AG20443 (cell line): ENCODE measurements at places on chromosomes 12 and 14.
A peak's percentile ranks its signal among the peaks of the same experiment; 100 is the strongest.

- no peak for DNase-seq
Measured at GRCh38 chr12:110176745-110177144, 52.6 kb downstream of the IFT81 start.

DNA sequence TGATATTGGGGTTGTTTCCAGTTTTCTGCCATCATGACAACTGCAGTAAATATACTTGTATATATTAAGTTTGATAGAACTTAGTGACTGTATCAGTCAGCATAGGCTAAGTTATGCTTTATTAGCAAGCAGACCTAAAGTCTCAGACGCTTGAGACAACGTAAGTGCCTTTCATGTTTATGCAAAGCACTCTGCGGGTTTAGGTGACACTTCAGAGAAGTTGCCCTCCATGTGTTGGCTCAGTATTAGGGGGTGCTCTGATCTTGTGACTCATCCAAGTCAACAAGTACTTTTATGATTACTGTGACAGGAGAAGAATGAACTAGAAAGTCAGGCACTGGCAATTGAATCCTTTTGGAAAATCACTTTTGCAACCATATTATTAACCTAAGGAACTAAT is 13.3 kb upstream of the OTOGL start:
- DNase-seq = no peak

- peak; percentile 83 for DNase-seq
Measured at GRCh38 chr12:65656891-65657351, 167.4 kb upstream of the HMGA2 start.

DNA sequence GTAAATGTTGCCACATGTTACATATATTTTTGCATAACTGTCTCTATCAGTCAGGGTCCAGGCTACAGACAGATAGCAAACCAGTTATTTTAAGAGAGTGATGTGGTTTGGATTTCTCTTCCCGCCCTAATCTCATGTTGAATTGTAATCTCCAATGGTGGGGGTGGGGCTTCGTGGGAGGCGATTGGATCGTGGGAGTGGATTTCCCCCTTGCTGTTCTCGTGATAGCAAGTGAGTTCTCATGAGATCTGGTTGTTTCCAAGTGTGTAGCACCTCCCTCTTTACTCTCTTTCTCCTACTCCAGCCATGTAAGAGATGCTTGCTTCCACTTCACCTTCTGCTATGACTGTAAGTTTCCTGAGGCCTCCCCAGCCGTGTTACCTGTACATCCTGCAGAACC is 704.2 kb upstream of the TBX3 start:
- no peak for DNase-seq

- DNase-seq = no peak
Measured at GRCh38 chr14:56334458-56334857, 216.2 kb downstream of the PELI2 start.

- DNase-seq = no peak
Measured at GRCh38 chr12:65500091-65500900, 221.8 kb downstream of the MSRB3 start.

- DNase-seq = no peak
Measured at GRCh38 chr12:5971194-5971850, 26.3 kb upstream of the ANO2 start.

- peak; percentile 2 for DNase-seq
Measured at GRCh38 chr12:4133029-4133428, 140.5 kb upstream of the CCND2 start.

DNA sequence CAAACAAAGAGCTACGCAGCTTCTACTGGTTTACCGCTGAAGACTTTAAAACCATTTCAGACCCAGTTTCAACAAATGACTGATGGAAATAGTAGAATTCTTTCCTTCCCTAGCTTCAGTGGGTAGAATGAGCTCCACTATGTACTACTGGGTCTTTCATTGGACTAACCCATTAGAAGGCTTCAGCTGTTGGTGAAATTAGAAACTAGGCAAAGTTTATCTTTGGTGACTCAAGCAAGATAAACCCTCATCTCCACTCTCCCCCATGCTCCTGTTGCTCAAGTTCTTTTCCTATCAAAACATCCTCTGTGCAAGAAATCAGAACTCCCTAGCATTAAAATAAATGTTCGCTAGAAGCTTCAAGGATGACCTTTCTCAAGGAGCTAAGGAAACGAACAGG is 159.2 kb downstream of the PAWR start:
- DNase-seq = no peak

DNA sequence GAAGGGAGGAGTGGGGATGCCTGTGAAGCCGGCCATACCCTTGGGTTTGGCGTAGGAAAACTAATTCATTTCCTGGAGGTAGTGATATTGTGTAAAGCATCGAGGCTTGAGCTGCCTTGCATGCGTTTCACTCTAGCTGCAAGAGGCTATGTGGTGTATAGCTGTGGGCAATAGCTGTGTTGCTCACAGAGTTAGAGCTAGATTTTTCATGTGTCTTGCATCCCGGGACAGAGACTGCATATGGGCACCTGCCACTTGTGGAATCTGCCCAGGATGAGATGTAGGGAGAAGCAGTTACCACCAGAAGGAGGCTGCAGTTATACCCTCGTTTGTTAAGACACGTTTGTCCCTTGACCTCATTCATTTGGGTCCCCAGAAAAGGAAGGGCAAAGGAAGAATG is 106.7 kb downstream of the KTN1 start:
- DNase-seq = no peak

GRCh38 chr14:85310491-85311272 is 219.3 kb upstream of the FLRT2 start:
- DNase-seq = no peak

- DNase-seq = no peak
Measured at GRCh38 chr12:45655743-45656142, 73.8 kb upstream of the ARID2 start.

DNA sequence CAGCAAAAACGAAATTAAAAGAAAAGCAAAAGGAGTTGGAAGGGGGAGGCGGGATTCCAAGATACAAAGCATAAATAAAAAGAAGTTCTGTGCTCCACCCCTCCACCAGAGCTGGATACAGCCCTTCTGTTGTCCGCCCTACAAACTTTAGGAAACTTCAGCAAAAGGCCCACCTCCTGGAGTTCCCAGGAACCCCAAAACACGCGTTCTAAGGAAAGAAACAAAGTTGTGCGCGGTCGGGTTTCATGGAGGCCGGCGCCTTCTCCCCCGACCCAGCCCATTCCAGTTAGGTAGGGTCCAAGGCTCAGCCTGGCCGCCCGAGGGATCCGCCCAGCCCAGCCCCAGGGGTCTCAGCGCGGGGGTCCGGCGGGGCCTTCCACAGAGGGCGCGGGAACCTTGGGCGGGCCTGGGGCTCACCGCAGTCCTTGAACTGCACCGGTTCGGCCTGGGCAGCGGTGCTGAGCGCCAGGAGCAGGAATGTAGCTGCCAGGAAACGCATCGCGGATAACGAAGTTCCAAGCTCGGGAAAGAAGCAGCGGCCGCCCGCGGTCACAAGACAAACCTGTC is at the start of gene NPC2:
TSS of gene NPC2 (minus strand) at position 530 of the 567 bp plus-strand sequence. CDS start at position 499, 31 bp downstream.
- DNase-seq = no peak

DNA sequence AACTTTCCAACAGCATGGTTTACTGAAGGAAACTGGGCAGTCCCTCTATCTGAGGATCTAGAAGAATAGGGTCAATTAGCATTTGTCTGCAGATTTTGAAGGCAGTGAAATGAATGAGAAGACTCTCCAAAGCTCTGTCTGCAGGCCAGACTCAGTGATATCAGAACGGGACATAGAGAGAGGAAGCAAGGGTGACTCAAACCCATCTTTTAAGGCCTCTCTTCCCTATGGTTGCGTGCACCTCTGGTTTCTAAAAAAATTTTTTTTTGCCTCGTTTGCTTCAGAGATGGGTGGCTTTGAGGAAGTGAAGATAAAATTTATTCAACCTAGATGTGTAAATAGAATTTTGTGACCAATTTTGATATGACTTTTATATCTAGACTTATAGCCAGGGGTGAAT is 71.9 kb upstream of the HOXC13 start:
- DNase-seq = no peak

- no peak for DNase-seq
Measured at GRCh38 chr14:22086131-22086530, 412.5 kb upstream of the OR4E1 start.

- no peak for DNase-seq
Measured at GRCh38 chr12:83261998-83262397, 575.3 kb downstream of the TMTC2 start.
